NK-92 treated with Interleukin-12 subunit alpha and Interleukin-12 subunit beta, amount 100 ng/mL, for 24 hours (cell line): ENCODE measurements at places on chromosomes 6 and 20.
A peak's percentile ranks its signal among the peaks of the same experiment; 100 is the strongest.

DNA sequence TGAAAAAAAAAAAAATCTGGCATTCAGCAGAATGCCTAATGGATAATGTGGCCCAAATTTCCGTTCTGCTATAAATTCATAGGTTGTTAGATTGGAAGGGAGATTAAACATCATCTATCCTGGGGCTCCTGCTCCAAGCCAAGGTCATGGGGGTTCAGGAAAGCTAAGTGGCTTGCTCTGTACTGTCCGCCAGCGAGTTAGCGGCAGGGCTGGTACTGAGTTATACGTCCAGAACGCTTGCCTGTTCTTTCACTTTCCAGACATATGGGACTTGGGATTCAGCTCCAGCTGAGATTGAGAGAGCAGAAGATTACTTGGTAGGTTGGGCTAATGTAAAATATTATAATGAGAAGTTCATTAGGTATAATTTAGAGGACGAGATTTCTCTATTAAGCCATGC, 858 bp downstream of the RWDD1 start:
- no peak for DNase-seq

- no peak for DNase-seq
Measured at GRCh38 chr20:31476294-31476585, 1.2 kb downstream of the REM1 start.

- DNase-seq, result no peak
Measured at GRCh38 chr6:31354158-31354863, 2.7 kb downstream of the HLA-B start.

DNA sequence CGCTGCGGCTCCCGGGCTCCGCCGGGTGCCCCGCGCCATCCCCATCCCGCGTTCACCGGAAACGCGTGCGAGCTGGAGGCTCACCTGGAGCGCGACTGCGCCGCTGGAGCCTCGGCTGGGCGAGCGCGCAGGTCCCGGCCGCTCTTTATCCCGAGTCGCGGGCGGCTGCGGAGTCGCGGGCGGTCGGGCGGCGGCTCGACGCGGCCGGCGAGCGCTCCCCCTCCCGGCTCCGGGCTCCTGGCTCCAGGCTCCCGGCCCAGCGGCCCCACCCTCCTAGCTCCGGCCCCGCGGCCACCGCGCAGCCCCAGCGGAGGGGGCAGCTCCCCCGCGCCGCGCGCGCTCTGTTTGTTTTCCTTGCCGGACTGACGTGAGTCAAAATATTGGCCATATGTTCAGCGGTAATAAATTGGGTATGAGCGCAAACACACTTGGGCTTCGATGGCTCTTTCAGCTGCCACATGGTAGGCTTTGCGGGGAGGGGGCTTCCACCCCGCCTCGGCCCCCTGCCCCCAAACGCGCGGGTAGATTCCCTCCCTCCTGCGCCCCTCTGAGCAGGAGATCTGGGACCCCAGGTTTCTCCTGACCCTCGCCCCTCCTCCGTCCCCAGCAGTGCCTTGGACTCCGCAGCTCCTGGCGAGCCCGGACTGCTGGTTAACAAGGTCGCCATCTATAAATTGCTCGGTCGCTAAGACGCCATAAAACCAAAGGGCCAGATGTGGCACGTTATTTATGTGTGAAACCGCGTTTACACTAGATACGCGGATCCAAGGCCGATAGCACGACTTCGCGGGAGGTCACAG, 8.8 kb upstream of the NKX2-2 start:
- no peak for DNase-seq

GRCh38 chr6:24957199-24957598, 21.4 kb upstream of the RIPOR2 start:
- DNase-seq, result no peak

- no peak for DNase-seq
Measured at GRCh38 chr20:37401282-37401929, 55.5 kb downstream of the SRC start.

DNA sequence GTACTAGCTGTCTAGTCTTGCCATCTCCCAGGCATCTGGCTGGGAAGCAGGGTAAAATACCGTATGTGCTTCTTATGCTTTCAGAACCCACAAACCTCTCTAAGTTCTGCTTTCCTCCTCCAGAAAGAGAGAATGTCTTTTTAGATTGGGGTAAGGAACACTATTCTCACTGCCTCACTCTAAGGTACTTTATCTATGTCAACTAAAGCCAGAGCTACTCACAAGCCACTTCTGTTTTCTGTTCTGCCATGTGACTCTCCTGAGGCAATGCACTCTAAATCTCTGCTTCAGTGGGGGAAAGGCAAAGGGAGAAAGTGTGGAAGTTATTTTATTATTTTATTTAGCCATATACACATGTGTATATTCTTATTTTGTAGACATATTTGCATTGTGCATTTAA, 15.6 kb downstream of the MEP1A start:
- no peak for DNase-seq

DNA sequence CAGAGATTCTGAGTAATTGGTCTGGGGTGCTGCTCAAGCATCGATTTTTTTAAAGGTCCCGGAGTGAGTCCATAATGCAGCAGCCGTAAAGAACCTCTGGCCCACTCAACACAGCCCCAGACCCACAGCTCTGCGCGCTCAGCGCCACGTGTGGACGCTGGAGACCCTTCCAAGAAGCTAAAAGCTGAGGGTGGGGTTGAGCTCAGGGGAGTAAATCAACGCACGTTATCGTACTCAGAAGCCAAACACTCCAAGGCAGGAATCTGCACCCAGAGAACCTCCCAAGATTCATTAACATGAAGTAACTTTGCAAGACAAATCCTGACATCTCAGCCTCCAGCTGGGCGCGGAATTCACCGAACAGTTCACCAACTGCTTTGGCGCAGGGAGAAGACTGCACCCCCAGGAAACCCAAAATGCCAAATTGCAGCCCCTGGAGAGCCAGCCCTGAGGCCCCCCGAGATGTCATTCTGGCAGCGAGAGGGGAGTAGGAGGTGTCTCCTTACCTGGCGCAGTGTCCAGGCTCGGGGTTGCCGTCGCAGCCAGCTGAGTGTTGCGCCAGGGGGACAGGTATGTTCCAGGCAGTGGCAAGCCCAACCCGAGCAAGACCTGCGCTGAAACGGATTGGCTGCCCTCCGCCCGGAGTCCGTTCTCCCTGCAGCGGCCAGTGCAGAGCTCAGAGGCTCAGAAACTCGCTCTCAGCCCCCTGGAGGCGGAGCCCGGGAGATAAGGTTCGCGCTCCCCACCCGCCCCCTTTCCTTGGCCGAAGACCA, at the start of gene COL21A1:
TSS of gene COL21A1 (minus strand) at position 700 of the 773 bp plus-strand sequence. CDS start 64,962 bp downstream, outside the sequence.
- DNase-seq, result no peak

DNA sequence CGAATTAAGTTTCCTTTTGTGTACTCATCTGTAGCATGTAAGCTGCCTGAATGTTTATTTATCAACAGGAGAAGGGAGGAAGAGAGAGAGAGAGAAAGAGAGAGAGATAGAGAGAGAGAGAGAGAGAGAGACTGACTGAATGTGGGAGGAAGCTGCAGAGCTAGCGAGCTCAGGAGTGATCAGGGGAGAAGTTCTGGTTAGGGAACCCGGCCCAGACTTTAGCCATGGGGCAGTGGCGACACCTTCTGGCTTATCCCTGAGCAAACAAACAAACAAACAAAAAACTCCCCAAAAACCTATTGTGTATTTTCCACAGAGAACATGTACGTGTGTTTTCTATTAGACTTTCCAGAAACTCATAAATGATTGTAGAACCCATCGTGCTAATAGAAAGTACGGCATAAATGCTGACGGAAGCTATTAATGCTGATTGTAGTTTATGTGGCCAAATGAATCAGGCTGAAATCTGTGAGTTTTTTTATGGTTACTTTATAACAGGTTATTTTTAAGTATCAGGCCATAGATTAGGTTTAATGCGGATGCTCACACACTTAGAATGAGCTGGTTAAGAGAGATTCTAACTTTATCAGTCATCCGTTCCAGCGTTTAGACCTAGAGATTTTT, 92.8 kb downstream of the CLIC5 start:
- peak; percentile 73 for DNase-seq

DNA sequence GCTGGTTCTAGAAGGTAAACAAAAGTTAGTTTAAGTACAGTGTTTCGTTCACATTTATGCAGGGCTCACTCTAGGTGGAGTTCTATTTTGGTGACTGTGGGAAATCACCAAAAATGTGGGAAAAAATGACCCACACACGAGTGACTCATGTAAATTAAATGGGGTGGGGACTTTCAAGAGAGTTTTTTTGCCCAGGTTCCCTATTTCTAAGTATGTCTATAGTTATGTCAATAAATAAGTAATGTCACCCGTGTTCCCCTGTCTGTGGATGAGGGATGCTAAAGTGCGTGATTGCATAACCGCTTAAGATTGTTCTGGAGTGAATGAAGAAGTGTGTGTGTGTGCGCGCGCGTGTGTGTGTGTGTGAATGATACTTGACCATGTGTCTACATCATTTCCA, 69.1 kb downstream of the MYB start:
- no peak for DNase-seq

- DNase-seq, result no peak
Measured at GRCh38 chr6:148370176-148370575, 27.5 kb downstream of the SASH1 start.

DNA sequence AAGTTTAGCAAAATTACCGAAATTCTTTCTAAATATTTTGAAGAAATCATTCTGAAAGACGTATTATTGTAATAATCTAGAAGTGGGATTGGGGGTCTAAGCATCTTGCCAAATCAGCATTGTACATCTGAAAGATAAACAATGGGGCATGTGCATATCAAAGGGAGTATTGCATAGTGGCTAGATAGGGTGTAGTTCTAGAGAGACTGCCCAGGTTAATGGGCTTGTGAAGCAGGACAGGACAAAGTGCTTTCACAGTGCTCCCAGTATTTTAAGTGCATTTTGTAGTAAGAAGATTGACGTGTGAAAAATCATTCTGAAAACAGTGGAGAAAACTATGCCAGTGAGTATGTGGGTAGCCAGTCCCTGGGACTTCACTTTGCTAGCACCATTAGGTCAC, 236.8 kb downstream of the ZFAND3 start:
- DNase-seq, result no peak

DNA sequence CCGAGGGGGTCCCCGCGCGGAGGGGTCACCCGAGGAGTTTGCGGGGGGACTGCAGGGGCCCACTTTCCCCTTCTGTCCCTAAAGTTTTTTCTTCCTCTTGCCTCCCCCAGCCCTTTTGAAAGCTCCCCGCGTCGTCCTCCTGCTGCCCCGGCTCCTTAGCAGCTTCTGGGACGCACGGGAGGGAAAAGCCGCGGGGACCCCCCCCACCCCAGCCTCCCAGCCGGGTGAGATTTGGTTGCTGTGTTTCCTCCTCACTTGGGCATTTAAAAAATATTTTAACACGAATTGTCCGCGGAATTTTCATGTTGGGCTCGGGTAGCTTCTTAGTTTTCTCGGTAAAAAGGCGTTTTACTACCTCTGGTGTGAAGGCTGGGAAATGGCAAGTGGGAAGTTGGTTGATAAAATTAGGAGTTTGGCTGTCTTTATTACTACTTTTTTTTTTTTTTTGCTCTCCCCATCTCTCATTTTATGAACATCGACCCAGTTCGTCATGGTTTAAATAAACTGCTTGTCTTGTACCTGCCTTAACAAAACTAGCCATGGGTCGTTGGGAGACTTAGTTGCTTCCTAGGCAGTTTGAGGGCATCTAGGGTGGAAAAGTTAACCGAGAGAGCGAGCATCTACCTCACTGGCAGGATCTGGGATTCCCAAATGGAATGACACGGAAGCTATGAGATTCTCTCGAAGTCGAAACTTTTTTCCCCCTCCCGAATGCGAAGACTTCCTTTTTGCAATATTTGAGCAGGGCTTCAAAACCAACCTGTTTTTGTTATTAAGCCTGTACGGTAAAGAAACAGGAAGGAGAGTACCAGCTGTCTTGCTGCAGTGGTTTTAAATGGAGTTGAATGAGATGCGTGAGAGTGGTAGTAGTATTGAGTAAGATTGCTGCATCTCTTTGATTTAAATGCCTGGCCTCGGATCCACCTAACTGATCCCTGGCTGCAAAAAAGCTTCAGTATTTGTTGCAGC, 868 bp downstream of the NCOA3 start:
- peak; percentile 52 for DNase-seq

GRCh38 chr20:8996817-8997512, 71.9 kb upstream of the PLCB4 start:
- DNase-seq, result no peak

DNA sequence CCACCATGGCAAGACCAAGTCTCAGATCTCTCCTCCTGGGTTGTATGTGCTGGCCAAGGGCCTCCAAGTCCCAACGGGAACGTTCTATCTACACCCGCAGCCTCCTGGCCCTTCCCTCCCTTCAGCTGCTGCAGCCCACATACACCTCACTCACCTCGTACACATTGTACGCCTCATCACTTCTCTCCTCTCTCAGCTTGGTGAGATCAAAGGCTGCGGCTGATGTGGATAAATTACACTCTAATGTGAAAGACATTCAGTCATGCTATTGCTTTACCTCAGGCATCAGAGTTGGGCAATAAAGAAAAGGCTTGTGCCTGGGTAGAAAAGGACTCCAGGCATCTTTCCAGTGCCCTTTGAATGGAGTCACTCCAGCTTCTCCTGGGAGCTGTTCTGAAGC, 135.3 kb upstream of the FOXQ1 start:
- no peak for DNase-seq

- no peak for DNase-seq
Measured at GRCh38 chr20:13875265-13875811, 90.5 kb downstream of the NDUFAF5 start.

DNA sequence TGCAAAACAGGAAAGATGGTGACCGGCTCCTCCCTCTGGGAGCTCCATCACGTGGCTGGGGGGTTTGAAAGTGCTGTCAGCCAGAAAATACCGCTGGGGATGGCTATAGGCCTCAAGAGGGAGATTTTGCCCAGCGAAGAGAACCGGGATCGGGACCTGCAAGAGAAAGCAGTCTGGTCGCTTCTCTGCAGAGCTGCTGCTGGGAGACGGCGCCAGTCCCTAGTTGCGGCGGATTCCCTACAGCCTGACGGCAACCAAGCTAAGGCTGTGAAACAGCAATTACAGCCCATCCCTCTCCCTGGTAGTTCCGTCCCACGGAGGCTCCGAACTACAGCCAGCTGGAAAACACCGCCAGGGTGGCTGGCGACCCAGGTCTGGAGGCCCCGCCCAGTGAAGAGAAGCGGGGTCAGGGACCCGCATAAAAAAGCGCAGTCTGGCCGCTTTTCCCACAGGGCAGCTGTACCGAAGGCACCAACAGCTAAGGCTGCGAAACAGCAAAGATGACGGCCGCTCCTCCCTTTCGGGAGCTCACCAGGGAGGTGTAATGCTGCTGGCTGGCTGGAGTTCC, 238.1 kb upstream of the IRAK1BP1 start:
- no peak for DNase-seq

DNA sequence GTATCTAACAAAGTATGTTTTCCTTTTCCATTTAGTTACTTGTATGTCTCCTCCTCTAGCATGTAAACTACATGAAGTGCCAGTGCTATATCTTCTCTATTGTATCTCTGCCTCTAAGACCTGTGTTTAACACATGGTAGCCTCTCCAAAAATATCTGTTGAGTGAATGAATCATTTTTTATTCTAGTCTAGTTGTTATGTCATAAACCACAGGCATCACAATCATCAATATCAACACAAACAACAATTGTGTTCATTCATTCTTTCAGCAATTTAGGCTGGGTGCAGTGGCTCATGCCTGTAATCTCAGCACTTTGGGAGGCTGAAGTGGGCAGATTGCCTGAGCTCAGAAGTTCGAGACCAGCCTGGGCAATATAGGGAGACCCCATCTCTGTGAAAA, 111.6 kb upstream of the EYA4 start:
- DNase-seq, result no peak

- DNase-seq, result no peak
Measured at GRCh38 chr20:9110916-9111432, 42.1 kb downstream of the PLCB4 start.

GRCh38 chr6:161066511-161066910, 74.9 kb downstream of the MAP3K4 start:
- no peak for DNase-seq
